Panc1 (cell line): ENCODE measurements at places on chromosomes 7 and 10. TPM values are rescaled to one million over a fixed set of nuclear protein-coding genes. Genes with fewer than 3 reads are reported as not detected.

DNA sequence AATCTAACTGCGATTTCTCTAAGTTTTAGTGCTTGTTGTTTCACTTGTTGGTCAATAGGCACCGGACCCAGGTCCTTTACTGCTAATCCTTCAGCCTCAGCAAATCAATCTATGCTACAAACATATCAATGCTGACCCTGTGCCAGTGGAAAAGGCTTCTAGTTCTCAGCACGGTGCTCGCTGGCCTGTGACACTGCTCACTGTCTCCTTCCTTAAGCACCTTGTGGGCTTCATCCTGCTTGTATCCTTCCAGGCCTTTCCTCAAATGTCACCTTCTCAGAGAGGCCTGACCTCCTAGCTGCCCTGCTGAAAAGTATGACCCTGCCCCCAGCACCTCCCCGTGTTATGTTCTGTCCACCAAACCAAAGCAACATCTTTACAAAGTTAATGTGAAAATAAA, 201.2 kb upstream of the FRMD4A start:
- no peaks in the 10 kb centered on the region for H3K27me3 ChIP-seq
- no peaks in the 10 kb centered on the region for H3K4me1 ChIP-seq
- no peak overlapping the region for H3K27ac ChIP-seq

GRCh38 chr7:83271212-83272099, 108.8 kb upstream of the PCLO start:
- H3K27me3 ChIP-seq: no peaks in the 10 kb centered on the region
- H3K4me1 ChIP-seq: no peaks in the 10 kb centered on the region
- no peak overlapping the region for H3K27ac ChIP-seq
- H3K4me3 ChIP-seq: no peak overlapping the region

DNA sequence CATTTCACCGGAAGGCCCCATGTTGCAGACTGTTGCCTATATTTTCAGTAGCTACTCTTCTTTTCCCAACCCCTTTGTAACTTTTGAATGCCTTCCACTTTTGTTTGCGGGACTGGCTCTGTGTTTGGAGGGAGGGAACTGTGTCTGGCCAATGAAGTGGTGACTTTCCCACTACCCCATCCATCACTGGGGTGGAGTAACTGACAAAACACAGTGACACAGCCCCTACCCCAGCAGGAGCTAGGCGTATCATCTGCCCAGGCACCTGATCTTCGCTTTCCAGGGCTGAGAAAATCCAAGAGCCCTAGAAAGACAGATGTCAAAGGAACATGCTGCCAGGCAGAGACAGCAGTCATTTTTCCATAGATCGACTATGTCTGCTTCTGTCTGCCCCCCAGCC, 710.6 kb upstream of the CELF2 start:
- H3K4me1 ChIP-seq: no peaks in the 10 kb centered on the region
- no peak overlapping the region for H3K4me3 ChIP-seq

DNA sequence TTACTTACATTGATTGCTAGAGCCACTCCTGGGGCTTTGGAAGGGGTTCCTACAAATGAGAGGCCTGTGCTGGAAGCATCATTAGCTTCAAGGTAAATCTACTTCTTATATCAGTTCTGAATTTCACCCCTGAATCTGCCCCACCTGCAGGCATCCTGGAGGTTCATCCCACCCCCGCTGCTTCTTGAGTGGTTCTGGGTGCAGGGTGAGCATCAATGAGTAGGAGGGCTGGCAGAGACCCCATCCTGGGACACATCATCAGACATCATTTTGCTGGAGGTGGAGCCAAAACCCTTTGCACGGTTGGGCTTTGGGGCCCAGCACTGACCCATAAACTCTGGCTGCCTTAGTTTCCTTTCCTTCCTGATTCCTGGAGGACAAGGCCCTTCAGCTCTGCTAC, 143.7 kb downstream of the PTPN20 start:
- no peaks in the 10 kb centered on the region for H3K4me1 ChIP-seq
- H3K27me3 ChIP-seq: no peaks in the 10 kb centered on the region
- no peaks in the 10 kb centered on the region for H3K36me3 ChIP-seq
- no peak overlapping the region for H3K4me3 ChIP-seq
- DNase-seq: no peak

Gene GBX1
- total RNA-seq: not detected

Gene RFC2
- 56.2 TPM for total RNA-seq

GRCh38 chr10:132834891-132835847, 49.2 kb upstream of the NKX6-2 start:
- no peaks in the 10 kb centered on the region for H3K36me3 ChIP-seq
- H3K4me3 ChIP-seq: no peak overlapping the region

GRCh38 chr7:50431722-50432305, 18.3 kb downstream of the FIGNL1 start:
- H3K4me3 ChIP-seq: no peak overlapping the region
- no peak for DNase-seq
- H3K4me1 ChIP-seq: no peaks in the 10 kb centered on the region
- H3K36me3 ChIP-seq: no peaks in the 10 kb centered on the region

Gene JCAD
- total RNA-seq: 40.7 TPM

DNA sequence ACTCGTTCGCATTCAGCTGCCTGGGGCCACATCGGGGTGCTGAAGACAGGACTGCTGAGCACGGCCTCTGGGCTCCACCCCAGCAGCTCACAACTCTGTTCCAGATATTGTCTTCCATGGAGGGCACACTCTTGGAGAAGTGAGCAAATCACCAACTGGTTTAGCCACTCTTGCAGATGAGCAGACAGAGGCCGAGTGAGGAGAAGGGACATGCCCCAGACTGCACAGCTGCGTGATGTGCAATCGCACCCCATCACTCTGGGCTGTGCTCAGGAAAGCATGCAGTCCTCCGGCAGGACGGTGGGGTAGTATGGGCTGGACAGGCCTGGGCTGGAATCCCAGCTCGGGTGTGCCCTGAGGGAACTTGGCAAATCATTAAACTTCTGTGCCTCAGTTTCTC, 111.6 kb downstream of the FAM53B start:
- H3K27ac ChIP-seq: no peak overlapping the region
- H3K4me3 ChIP-seq: no peak overlapping the region
- DNase-seq: no peak
- peaks cover 2% of the 10 kb centered on the region for H3K4me1 ChIP-seq

- H3K4me1 ChIP-seq: no peaks in the 10 kb centered on the region
- H3K4me3 ChIP-seq: no peak overlapping the region
- H3K27ac ChIP-seq: no peak overlapping the region
- DNase-seq: no peak
- no peaks in the 10 kb centered on the region for H3K27me3 ChIP-seq
Measured at GRCh38 chr7:27615420-27616185, 47.1 kb downstream of the HIBADH start.

DNA sequence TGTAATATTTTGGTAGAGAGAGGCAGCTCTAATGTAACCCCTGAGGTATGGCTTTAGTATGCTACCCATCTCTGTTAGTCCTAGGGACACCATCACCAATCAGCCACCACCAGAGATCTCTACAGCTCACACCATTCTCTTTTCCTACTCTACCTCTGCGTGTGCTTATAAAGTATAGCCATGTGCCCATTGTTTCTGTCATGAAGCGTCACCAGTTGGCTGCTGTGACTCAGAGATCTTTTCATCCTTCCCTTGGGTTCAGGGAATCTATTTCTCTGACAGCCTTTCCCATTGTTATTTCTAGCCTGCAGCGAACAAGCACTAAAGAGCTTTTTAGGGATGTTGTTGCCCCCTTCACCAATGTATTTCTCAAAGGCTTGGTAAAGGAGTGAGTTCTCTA, 103.3 kb downstream of the TPST1 start:
- H3K27me3 ChIP-seq: no peaks in the 10 kb centered on the region
- no peak for DNase-seq
- H3K4me1 ChIP-seq: peaks cover 10% of the 10 kb centered on the region; the same call in 1 of the 2 replicates

- H3K27me3 ChIP-seq: peaks cover 3% of the 10 kb centered on the region; the same call in 1 of the 2 replicates
- no peak overlapping the region for H3K27ac ChIP-seq
- peaks cover 20% of the 10 kb centered on the region for H3K4me1 ChIP-seq
- no peaks in the 10 kb centered on the region for H3K36me3 ChIP-seq
- DNase-seq: no peak
- H3K4me3 ChIP-seq: no peak overlapping the region
Measured at GRCh38 chr10:124376411-124376810, 42.3 kb downstream of the OAT start.

- H3K4me1 ChIP-seq: no peaks in the 10 kb centered on the region
- H3K27me3 ChIP-seq: no peaks in the 10 kb centered on the region
- no peak for DNase-seq
- peak overlapping the region; percentile 61; the same call in 1 of the 2 replicates for H3K27ac ChIP-seq
- H3K4me3 ChIP-seq: no peak overlapping the region
Measured at GRCh38 chr10:4710858-4711257, 115.1 kb upstream of the AKR1E2 start.

Gene TEX47
- not detected for total RNA-seq

- H3K27me3 ChIP-seq: no peaks in the 10 kb centered on the region
- H3K4me1 ChIP-seq: no peaks in the 10 kb centered on the region
- H3K27ac ChIP-seq: no peak overlapping the region
- no peaks in the 10 kb centered on the region for H3K36me3 ChIP-seq
- no peak for DNase-seq
- H3K4me3 ChIP-seq: no peak overlapping the region
Measured at GRCh38 chr10:30782537-30783461, 153.2 kb upstream of the LYZL2 start.

DNA sequence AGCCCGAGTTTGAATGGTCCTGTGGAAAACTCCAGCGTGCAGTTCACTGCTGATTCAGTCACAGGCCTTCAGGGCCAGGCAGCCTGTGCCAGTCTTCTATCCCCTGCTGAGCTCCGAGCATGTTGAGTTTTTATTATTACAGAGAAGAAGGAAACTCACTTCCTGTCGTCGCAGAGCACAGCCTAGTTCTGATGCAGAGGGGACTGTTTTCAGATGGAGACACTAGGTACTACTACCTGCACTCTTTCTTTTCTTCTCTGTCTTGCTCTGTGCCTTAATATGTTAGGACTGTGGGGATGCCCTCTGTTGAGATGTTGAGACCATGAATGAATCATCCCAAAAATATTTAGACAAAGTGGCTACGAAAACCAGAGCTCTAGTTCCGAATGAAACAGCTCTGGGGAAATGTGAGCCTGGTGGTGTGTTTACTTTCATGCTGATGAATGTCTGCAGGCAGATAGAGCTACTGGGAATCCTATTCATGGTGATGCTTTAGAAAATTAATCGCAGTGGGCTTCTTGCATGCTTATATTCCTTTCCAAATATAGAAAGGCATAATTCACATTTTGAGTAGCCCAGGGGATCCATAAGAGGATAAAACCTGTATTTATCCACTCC, 29.6 kb downstream of the CASP7 start:
- no peaks in the 10 kb centered on the region for H3K36me3 ChIP-seq
- no peak overlapping the region for H3K27ac ChIP-seq
- no peak for DNase-seq

Gene LEP
- not detected for total RNA-seq

Gene PAX4
- not detected for total RNA-seq

DNA sequence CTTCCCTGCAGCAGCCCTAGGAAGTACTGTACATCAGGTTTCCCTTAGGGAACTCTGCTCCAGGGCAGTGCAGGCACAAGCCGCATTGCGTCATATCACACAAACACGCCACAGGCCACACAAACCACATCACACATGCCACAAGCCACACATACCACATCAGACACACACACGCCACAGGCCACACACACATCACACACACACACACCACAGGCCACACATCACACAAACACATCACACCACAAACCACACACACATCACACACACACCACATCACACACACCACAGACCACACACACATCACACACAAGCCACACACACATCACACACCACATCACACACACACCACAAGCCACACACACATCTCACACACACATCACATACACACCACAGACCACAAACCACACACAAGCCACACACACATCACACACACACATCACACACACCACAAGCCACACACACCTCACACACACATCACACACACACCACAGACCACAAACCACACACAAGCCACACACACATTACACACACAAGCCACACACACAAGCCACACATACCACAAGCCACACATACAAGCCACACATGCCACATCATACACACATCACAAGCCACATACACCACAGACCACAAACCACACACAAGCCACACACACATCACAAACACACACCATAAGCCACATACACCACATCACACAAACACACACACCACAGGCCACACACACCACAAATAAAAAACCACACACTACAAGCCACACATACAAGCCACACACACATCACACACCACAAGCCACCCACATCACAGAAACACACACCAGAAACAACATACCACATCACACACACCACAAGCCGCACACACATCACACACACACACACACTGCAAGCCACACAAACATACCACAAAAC, 53.4 kb downstream of the TMEM209 start:
- no peak for DNase-seq
- no peaks in the 10 kb centered on the region for H3K36me3 ChIP-seq

DNA sequence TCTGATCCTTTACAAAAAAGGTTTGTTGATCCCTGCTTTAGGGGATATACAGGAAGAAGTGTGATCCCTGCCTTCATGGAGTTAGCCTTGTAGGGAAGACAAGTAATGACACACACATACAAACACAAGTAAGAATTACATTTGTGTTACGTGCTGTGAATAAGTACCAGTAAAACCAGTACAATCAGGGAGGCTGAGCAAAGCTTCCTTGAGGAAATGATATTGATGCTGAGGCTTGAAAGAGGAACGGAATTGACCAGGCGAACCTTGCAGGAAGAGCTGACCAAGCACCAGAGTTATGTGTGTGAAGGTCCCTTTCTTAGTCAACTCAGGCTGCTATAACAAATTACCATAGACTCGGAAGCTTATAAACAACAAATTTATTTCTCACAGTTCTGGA, 83.6 kb upstream of the CACUL1 start:
- H3K27me3 ChIP-seq: no peaks in the 10 kb centered on the region
- no peaks in the 10 kb centered on the region for H3K36me3 ChIP-seq
- no peaks in the 10 kb centered on the region for H3K4me1 ChIP-seq

Gene CHCHD3
- total RNA-seq: 109 TPM

Gene GNGT1
- not detected for total RNA-seq

GRCh38 chr7:138565071-138565450, 105.0 kb downstream of the TRIM24 start:
- no peaks in the 10 kb centered on the region for H3K4me1 ChIP-seq
- peaks cover 14% of the 10 kb centered on the region for H3K36me3 ChIP-seq
- H3K4me3 ChIP-seq: no peak overlapping the region
- H3K27ac ChIP-seq: no peak overlapping the region

Gene PTF1A
- total RNA-seq: not detected

GRCh38 chr10:77554996-77555397, 82.6 kb downstream of the KCNMA1 start:
- H3K27ac ChIP-seq: peak overlapping the region; percentile 74
- DNase-seq: no peak
- H3K36me3 ChIP-seq: no peaks in the 10 kb centered on the region
- H3K4me3 ChIP-seq: no peak overlapping the region
- peaks cover 33% of the 10 kb centered on the region for H3K4me1 ChIP-seq
